Suppressor macrophage treated with lipopolysaccharide for 1 hour (primary cell): ENCODE measurements at places on chromosomes 6 and 20.

DNA sequence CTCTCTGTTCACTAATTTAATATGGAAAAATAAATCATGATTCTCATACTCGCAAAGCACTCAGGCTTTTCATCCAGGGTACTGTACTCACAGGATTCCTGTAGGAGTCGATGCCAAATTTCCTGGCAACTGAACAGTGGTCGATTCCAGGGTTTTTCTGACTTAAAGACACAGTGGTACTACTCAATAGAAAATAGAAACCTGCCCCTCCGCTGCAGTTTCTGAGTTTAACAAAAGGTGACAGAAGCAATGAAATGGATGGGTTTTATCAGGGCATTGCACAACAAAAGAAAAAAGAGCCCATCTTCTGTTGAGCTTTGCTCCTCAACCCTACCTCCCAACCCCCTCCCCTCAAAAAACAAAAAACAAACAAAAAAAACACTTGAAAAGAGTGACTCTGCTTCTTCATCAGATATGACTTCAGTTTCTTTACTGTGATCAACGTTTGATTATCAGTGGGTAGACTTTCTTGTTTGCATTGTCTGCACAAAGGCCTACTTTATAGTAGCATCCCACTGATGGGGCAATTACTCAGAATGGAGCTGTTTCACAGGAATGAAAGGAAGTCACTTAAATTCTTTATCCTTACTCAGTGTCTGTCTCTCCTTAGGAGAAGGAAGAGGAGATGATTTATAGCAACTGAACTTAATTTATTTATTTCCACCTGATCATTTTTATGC, 96.2 kb upstream of the FOXO3 start:
- DNase-seq: no peak

- DNase-seq: no peak
Measured at GRCh38 chr6:154457046-154457713, 53.3 kb downstream of the CNKSR3 start.

DNA sequence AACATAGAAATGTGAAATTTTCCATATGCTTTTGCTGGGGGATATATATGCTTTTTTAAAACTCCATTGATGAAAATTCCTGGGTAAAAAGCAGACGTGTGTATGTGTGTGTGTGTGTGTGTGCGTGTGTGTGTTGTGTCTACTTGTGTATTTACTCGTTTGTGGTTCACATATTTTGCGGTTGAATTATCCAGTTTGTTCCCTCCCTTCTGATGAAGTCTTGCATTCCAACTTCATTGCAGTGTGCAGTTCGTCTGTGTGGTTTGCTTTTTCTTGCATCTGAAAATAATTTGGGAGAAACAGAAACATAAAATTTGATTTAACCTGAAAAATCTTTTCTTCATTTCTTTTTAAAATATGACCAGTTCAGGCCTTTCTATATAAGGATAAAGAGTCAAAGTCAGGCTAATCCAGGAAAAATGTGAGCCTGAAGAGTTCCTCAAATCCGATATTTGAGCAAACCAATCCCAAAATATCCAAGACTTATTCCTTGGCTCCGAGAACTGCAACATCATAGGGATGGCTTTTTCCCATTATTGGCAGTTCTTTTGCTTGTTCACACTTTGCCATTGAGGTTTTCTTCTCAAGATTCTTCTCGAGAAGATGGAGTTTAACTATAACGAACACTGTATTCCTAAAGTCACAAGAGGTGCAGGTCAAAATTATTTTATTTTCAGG, 202.2 kb upstream of the CCN2 start:
- DNase-seq: no peak

DNA sequence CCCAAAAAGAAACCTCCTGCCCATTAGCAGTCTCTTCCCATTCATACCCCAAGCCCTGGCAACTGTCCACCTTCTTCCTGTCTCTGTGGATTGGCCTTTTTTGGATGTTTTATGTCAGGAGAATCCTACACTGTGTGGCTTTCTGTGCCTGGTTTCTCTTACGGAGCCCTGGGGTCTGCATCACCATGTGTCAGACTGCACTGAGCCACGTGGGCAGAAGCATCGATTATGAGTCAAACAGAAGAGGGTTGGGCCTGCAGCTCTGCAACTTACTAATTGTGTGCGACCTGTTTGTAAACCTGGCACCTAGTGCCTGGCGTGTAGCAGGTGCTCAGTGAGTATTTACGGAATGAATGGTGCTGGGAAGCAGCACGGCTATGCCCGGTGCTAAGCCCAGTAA, 62.6 kb downstream of the IGF2R start:
- no peak for DNase-seq

DNA sequence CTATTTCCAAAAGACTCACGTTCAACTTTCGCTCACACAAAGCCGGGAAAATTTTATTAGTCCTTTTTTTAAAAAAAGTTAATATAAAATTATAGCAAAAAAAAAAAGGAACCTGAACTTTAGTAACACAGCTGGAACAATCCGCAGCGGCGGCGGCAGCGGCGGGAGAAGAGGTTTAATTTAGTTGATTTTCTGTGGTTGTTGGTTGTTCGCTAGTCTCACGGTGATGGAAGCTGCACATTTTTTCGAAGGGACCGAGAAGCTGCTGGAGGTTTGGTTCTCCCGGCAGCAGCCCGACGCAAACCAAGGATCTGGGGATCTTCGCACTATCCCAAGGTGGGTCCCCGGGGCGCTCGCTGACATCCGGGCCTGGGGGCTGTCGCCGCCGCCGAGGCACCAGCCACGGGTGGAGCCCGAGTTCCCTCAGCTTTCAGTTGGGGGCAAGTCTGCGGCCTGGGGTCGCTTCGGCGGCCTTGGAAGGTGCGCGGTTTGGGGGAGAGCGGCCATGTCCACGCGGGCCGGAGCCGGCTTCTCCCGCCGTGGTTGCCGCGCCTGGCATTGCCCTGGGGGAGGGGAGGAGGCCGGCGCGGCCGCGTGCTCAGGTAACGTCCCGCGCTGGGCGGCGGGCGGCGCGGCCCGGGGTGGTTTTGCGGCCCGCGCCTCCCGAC, 429 bp downstream of the AMD1 start:
- peak; percentile 66 for DNase-seq

DNA sequence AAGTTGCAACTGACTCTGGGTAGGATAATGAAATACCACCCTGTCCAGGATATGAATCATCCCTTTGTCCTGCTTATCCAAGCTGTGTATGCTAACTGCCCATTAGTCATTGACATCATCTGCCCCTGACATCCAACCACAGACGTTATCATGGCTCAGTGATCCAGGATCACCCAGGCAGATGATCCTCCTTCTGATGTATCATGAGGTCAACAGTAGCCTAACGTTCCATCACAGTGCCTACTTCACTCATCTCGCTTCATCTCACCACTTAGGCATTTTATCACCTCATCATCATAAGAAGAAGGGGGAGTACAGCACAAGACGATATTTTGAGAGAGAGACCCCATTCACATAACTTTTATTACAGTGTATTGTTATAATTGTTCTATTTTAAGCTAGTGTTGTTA, 13.4 kb upstream of the BTN3A2 start:
- peak; percentile 87 for DNase-seq

- no peak for DNase-seq
Measured at GRCh38 chr6:15585760-15586214, 77.0 kb downstream of the DTNBP1 start.

- DNase-seq: no peak
Measured at GRCh38 chr6:73657201-73657600, 3.4 kb upstream of the SLC17A5 start.

DNA sequence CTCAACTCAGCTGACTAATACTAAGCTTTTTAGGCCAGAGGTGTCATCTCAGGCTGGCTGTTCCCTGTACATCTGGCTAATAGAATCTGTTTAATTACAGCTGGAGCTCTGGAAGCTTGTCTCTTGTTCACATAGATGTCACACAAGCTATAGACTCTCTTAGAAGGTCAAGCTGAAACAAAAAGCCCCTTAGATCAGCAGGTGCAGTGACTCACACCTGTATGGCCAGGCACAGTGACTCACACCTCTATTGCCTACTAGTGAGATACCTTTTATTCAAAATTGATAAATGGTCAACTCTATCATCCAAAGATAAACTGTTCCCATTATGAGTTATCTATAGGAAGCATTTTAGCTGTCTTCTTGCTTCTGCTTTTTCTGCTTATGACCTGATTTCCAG, 29.9 kb upstream of the MTHFD1L start:
- DNase-seq: no peak

- DNase-seq: peak; percentile 1
Measured at GRCh38 chr6:98433325-98434056, 400.9 kb upstream of the POU3F2 start.

GRCh38 chr20:61879303-61879620, 186.4 kb downstream of the TAF4 start:
- no peak for DNase-seq

DNA sequence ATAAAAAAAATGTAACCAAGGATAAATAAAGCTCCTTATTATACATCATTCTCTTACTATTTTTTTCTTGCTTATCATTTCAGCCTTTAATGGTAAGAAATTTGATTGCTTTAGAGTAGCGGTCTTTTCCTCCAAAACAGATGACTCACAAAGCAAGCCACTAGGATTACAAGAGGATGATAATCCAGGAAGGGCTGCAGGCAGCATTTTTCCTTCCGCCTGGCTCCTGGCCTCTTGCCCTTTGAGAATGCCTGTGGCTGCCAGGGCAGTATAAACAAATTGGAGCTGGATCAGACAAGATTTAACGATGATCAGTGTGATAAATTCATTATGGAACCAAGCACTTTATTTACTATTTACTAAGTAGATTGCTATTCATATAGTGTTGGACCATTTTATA, 9.7 kb upstream of the FBXL4 start:
- no peak for DNase-seq

DNA sequence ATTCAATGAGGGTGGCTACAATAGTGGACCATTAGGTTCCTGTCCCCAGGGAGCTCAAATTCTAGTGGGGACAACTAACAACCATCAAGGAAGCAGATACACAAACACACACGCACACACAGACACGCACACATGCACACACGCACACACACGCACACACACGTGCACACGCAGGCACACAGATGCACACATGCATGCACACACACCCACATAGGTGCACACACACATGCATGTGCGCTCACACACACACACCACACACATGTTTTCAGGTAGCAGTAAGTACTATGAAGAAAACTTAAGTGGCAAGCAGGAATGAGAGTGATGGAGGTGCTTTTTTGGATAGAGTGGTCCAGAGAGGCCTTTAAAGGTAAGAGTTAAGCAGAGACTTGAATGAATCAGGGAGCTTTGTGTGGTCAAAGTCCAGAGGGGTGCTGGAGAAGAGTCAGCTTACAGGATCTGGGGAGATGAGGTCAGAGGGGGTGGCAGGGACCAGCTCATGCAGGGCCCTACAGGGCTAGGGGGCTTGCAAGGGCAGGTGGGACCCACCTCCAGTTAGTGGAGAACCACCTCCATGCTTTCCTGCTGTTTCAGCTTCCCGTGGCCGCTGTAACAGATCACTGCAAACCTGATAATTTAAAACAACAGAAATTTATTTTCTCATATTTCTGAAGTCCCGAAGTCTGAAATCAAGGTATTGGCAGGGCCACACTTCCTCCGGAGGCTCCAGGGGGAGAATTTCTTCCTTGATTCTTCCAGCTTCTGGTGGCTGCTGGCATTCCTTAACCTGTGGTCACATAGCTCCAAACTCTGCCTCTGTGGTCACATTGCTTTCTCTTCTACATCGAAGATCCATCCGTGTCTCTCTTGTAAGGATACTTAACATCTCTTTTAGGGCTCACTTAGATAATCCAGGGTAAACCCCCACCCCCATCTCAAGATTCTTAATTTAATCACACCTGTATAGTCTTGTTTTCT, 6.9 kb upstream of the NSFL1C start:
- no peak for DNase-seq

GRCh38 chr6:36798852-36799251, 40.4 kb downstream of the CPNE5 start:
- no peak for DNase-seq

DNA sequence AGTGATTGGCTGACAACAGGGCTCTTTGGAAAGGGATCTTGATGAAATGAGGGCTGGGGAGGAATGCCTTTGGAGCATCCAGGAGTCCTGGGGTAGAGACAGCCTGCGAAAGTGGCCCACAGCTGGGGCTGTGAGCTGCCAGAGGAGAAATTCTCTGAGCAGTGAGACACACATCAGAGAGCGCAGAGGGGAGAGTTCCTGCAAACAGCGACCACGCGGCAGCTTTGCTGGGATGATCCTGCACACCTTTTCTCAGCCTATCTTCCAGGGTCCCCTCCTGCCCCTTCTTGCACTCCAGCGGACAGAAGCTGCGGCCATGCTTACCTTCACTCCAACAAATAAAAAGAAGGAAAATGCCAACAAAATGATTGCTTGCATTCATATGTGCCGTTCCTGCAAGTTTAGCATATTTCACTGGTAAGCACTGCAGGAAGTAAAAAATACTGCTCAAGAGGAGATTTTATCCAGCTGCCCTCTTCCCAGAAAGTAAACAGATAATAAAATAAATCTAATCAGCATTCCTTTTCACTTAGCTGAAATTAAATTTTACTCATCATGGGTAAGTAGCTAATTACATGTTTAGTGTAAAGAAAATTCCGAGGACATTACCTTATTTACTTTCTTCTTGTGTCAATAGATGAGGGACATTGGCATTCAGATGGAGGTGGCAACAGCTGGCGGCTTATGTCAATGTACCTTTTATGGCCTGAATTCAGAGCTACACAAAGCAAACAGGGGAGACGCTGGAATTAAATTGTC, 339.9 kb upstream of the ARID1B start:
- no peak for DNase-seq

DNA sequence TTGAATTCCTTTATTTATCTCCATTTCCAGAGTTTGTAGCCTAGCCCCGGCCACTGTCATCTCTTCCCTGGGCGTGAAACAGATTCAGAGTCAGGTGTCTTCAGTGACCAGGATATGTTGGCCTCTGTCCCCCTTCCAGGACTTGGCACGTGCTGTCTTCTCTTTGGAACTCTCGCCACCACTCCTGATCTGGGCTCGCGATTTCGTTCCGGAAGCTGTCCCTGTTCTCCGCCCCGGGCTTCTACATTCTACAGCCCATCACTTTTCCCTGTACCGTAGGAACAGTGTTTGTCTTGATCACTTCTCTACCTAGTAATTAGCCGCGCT, 739 bp downstream of the GSS start:
- no peak for DNase-seq

DNA sequence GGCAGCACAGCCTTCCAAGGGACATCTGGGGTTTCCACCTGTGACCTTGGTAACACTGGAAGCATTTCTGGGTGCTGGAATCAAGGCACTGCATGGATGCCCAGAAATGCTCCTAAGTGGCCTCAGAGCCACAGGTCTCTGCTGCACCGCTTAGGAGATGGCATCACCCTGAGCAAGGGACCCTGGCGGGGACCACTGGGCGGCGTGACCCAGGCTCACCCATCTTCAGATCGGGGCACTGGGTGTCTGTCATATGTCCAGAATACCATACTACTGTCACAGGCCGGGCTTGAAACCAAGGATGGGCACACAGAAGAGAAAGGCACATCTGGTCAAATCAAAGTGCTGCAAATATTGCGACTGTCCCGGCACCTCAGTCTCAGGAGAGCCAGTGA, 45.9 kb downstream of the SSR1 start:
- DNase-seq: no peak
